ENCODE measurements at places on chromosomes 12 and 14. TPM values are rescaled to one million over a fixed set of nuclear protein-coding genes. Genes with fewer than 3 reads are reported as not detected.

DNA sequence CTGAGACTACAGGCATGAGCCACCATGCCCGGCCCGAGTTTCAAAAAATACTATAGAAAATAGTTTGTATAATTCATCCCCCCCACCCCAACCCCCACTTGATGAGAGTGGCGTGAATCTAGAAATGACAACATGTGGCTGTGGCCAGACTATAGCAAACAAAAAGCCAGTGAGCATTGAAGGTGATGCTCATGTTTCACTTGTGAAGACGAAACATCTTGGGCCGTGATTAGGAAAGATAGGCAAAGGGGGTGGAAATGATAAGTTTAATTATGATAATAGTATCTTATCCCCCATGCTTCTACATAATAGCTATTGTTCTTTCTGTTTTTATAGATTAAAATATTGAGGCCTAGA is 8.5 kb downstream of the BORCS5 start:
- no peak for DNase-seq

DNA sequence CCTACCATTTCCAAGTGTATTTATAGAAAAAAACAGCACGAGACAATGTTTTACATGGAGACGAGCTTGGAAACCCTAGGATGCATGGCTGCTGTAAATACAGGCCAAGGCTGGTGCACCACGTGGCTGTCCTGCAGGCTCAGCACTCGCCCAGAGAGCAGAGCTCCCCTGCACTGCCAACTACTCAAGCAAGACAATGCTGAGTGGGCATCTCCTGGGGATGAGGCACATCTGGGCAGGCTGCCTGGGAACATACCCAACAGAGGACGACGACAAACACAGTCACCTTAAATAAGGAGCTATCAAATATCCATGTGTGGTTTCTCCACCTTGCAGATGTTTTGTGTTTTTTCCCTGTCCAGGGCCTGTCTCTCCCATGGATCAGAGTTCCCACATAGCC is 128.3 kb upstream of the PRMT8 start:
- peak; percentile 48 for DNase-seq

Gene EMP1
- 97.8 TPM for polyA plus RNA-seq

DNA sequence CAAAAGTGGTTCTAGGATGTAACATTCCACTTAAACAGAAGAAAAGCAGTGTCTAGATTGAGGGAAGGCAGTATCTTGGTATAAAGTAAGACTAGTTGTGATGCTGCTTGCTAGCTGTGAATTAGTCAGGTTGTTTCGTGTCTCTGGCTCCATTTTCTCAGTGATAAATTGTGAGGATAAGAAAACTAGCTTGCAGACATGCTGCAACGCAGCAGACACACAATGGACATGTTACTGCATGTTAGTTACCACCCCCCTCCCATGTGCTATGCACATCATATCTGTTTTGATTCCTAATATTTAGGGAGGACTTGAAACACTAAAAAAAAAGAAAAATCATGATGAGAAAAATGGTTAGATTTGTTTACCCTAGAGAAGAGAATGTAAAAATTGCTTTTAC is 2.9 kb downstream of the CCNK start:
- DNase-seq, result no peak

GRCh38 chr12:30996752-30997151 is 70.2 kb downstream of the TSPAN11 start:
- DNase-seq, result no peak

GRCh38 chr14:90132821-90133570 is 71.2 kb downstream of the KCNK13 start:
- DNase-seq, result no peak

GRCh38 chr12:96248136-96248931 is 54.2 kb downstream of the ELK3 start:
- no peak for DNase-seq

DNA sequence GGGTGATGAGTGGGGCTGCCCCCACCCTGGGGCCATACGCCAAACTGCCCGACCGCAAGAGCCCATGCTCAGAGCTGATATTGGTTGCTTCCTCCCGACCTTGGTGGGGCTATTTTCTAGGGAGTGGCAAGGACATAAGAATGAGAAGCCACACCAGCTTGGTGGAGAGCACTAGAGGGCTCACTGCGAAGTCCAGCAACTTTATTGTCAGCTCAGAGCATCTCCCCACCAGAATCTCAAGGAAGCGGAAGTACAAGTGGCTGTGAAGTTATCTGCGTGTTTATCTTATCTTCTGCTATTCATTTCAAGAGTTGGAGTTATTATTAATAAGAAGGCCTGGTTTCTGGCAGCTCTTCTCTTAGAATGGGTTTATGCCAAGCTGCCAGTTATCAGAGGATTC is 4.9 kb upstream of the PLXNC1 start:
- no peak for DNase-seq

- DNase-seq, result no peak
Observed at GRCh38 chr12:111201036-111201435, 167.9 kb downstream of the PHETA1 start.

GRCh38 chr14:38286452-38286851 is 30.6 kb upstream of the CLEC14A start:
- DNase-seq, result no peak

Gene POU6F1
- polyA plus RNA-seq, result 8.8 TPM

Gene KRT79
- not detected for polyA plus RNA-seq

Gene MYF5
- polyA plus RNA-seq, result not detected

- no peak for DNase-seq
Observed at GRCh38 chr12:15122344-15122743, 98.9 kb downstream of the RERG start.

DNA sequence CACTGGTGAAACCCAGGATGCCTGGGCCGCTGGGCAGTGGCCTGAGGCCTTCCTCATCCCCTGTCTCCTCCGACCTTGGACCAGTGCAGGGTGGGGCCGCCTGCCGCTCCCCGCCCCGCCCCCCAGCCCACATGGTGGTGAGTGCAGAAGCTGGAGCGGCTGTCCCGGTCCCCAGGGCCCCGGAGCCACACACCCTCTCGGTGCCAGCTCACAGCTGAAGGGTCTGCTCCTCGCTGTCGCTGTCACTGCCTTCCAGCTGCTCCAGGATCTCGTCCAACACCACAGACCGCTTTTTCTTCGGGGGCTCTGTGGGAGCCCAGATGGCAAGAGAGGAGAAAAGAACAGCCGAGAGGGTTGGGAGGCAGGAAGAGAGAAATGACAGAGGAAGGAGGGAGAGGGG is 143.1 kb downstream of the RBM19 start:
- no peak for DNase-seq

Gene DCN
- 366 TPM for polyA plus RNA-seq

GRCh38 chr12:109033239-109034196 is 12.7 kb upstream of the SVOP start:
- DNase-seq, result no peak

DNA sequence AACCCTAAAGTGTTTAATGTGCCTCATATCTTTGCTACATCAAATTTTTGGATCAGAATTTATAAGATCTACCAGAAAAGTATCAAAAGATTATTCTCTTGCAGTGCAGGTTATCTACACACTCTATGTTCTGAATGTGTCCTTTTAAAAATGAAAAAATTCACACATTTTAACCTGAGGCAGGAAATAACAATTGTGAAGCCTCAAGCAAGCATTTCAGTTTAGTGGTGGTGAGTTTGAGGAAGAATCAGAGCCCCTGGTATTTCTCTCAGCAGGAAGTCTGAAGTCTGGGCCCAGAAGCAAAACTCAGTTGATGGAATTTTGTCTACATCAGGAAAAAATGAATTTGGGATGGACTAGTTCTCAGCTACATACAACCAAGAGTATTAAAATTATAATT is 137.0 kb upstream of the PZP start:
- DNase-seq, result no peak

- no peak for DNase-seq
Observed at GRCh38 chr12:45775964-45776363, 46.5 kb downstream of the ARID2 start.

DNA sequence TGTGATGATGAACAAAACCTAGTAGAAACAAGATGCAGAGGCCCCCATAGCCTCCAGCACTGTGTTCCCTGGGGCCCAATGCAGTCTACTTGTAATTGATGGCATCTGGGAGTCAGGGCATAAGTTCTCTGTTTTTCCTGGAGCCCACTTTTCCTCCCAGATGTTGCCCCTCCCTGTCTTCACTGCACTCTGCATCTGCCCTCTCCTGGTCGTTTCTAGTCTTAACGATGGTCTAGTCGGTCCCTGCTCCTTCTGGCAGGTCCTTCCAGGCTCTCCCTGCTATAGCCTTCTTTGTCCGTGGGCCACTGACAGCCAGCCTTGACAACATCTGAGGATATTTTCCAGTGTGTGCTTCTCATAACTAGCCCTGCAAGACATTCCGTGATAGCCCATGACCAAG is 208.3 kb downstream of the GXYLT1 start:
- DNase-seq, result no peak

DNA sequence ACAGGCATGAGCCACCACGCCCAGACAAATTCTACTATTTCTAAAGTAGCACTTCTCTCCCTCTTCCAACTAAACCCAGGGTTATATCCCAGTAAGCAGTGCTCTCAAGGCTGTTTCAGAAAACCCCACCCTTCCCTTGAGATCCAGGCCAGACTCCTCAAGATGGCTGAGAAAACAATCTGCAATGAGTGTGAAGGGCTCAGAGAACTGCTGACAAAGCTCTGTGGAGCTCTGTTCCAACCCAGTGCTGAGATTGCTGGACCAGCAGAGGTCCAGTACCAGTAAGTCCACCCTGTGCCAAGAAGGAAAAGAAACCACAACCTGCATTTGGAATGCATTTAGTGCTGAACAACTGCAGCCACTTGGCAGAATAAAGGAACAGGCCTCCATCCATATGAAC is 3.7 kb upstream of the IFFO1 start:
- no peak for DNase-seq

- no peak for DNase-seq
Observed at GRCh38 chr12:58408516-58408915, 467.1 kb downstream of the ATP23 start.

DNA sequence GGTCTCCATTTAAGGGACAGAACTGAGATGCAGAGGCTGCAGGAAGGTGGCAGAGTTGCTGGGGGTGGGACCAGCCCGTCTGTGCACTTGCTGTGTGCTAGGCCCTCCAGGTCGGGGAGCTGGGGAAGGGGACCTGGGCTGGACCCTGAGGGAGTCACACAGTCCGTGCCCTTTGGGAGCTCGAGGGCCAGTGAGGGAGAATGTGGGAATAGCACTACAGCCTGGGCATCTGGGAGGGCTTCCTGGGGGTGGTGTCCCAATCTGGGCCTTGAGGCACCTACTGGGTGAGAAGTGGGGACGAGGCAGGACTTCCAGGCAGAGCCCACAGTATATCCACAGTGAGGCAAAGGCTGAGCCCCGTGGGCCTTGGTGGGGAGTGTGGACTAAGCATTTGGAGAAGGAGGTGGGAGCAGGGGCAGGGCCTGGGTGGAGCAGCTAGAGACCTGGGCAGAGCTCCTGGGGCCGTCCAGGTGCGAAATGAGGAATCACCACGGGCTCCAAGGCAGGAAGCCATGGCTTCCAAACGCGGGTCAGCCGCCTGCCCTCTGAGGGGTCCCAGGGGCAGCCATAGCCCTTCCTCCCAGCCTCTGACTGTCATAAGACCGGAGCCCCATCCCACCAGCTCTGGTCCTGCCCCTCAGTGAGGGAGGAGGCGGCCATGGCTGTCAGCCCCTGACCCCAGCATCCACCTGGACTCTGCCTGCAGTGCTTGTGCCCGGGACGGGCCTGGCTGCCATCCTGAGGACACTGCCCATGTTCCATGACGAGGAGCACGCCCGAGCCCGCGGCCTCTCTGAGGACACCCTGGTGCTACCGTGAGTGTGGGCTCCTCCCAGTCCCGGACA is 6.6 kb downstream of the ASPG start:
- no peak for DNase-seq

Gene MSI1
- polyA plus RNA-seq, result 26.5 TPM

GRCh38 chr12:110819646-110820045 is 27.1 kb upstream of the CCDC63 start:
- DNase-seq, result no peak

Gene RFX4
- 0.20 TPM for polyA plus RNA-seq
